ENCODE measurements at places on chromosomes 6 and 20. TPM values are rescaled to one million over a fixed set of nuclear protein-coding genes. Genes with fewer than 3 reads are reported as not detected.

IPCEF1 gene
- 0.46 TPM for polyA plus RNA-seq

CDH4 gene
- polyA plus RNA-seq: not detected

MTFR2 gene
- polyA plus RNA-seq: not detected

IRAK1BP1 gene
- 1.7 TPM for polyA plus RNA-seq

RAB23 gene
- polyA plus RNA-seq: 0.26 TPM

Measured in naive B cell (primary cell).